ENCODE measurements at places on chromosomes 7 and 10.
A peak's percentile ranks its signal among the peaks of the same experiment; 100 is the strongest.

DNA sequence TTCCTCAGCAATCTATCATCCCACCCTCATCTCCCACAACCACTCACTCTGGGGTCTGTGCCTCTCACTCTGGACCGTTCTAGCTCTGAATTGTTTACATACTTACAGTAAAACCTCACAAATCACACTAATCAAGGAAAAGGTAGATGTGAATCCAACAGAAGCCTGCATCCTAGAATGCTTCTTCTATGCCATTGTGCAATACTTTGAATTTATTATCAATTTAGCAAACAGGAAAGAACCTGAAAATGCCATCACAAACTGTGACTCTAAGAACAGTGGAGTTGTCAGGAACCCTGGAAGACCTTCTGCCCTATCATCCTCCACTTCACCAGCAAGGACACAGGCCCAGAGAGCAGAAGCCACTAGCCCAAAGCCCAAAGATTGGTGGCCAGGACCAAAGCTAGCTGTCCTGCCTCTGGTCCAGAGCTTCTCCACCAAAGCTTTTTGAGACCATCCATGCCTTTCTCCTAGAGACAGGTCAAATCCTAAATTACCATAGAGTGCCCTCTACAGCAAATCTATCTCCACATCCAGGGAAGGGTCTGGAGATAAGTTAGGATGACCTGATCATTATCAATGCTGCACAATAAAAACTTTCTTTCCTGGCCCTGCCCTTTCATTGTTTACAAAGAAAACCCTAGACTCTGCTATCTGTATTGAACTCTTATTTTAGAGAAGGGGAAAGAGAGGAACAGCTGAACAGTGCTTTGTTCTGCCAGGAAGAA is 2.4 kb downstream of the SORBS1 start:
- no peak for DNase-seq

DNA sequence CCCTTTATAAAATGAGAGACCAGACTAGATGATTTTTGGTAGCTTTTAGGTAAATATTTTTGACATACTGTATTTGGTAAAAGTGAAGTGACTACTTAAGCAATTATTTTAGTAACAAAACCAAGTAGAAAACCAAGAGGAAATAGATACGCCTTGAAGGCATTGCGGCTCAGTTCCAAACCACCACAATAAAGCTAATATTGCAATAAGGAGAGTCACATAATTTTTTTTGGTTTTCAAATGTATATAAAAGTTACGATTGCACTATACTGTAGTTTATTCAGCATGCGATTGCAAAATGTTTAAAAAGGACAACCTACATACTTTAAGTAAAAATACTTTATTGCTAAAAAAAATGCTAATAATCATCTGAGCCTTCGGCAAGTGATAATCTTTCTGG is 581.7 kb upstream of the POT1 start:
- no peak for DNase-seq

DNA sequence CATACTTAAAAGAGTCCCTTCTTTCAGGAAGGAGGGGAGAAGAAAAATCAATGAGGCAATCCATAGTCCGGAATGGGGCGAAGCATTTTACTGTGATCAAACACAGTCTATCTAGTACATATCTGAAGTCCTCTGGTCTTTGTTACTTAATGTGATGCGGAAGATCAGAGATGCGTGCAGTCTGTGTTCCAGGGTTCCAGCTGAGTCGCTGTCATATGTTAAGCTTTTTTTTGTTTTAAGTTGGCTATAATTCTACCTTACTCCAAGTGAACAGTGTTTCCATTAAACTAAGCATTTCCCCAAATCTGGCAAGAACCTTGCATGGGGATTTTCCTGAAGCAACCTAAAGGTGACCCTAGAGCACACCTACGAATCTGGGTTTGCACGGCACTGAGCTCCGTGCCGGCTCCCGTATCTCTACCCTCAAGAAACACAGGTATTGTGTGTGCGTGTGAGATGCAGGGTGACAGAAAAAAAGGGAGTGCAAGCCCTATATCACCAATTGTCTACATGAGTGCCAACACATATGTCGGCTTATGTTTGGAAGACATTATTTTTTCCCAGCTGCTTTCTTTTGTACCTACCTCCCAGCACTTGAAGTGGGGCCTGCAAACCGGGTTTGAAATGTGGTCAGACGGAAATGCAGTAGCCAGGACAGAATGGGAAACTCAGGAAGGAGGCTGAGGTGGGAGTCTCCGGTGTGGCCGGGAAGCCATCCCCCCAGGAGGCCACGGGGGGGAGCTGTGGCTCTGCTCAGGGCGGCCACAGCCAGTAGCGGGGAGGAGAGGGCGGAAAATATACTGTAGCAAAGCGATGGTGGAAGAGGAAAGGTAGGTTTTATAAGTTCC is 435.8 kb upstream of the MGMT start:
- DNase-seq: peak; percentile 74

DNA sequence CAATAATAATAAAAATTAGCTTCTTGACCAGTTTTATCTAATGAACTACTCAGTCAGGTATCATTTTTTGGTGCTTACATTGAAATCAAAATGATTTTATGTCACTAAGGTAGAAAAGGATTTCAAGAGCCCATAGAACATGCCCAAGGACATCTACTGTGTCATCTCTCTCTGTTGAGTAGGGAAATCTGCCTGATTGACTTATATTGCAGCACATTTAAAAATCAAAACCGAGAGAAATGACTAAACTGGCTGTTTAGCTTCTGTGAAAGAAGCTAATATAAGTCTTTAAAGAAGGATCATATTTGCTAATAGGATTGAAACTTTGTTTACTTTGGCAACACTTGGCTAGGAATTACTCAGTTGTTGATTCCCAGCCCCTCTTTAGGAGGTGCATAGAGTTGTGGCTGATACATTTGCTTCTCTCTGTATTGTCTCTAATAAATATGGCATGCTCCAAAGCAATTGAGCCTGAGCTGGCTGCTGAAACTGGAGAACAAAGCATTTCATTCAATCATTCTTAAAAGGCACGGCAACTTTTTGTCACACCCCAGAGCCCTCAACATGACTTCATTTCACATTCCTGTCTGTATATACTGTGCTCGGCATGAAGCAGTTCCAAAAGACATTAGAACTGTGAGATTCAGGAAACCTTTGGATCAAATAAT is 1096.9 kb upstream of the POT1 start:
- no peak for DNase-seq

- no peak for DNase-seq
Measured at GRCh38 chr10:9833942-9834341, 1183.7 kb upstream of the CELF2 start.

GRCh38 chr10:21509341-21510240 is 15.9 kb downstream of the SKIDA1 start:
- DNase-seq: peak; percentile 58

GRCh38 chr10:94858005-94858404 is 80.5 kb upstream of the CYP2C9 start:
- no peak for DNase-seq

- no peak for DNase-seq
Measured at GRCh38 chr10:103645141-103646054, 151.9 kb downstream of the NEURL1 start.

- no peak for DNase-seq
Measured at GRCh38 chr7:63047546-63047945, 951.1 kb upstream of the ZNF722 start.

- DNase-seq: peak; percentile 85
Measured at GRCh38 chr7:30159698-30160143, 24.9 kb downstream of the MTURN start.

- no peak for DNase-seq
Measured at GRCh38 chr10:90579602-90580242, 278.1 kb downstream of the HTR7 start.

DNA sequence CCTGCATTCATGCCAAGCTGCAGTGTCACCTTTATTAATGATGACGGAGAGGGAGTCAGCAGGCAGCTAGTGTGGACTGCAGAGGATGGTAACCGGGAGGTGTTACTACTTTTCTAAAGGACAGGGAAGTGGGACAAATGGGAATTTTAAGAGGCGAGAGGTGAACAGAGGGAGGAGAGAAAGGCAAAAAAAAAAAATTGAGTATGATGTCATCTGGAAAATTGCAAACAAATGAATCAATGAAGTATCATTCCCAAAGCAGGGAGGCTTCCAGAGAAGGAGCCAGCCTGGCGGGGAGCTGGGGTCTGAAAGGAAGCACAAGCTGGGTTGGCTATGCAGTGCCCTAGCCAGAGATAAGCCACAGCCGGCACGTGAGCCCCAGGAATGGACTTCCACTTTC is 12.9 kb downstream of the FRG2B start:
- DNase-seq: no peak

GRCh38 chr7:873367-874002 is 2.9 kb upstream of the GET4 start:
- DNase-seq: peak; percentile 78

DNA sequence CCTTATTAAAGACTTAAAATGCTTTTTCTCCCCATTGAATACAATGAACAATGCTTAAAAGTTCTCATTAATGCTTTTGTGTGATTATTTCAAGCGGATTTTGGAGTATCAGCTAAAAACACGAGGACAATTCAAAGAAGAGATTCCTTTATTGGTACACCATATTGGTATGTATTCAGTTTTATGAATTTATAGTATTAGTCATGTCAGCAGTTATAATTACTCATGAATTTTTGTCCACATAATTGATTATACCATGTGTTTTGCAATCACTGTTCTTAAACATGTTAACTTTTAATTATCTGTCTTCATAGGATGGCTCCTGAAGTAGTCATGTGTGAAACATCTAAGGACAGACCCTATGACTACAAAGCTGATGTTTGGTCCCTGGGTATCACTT is 31.9 kb downstream of the SLK start:
- no peak for DNase-seq

- DNase-seq: no peak
Measured at GRCh38 chr7:43396187-43396740, 186.6 kb upstream of the STK17A start.

DNA sequence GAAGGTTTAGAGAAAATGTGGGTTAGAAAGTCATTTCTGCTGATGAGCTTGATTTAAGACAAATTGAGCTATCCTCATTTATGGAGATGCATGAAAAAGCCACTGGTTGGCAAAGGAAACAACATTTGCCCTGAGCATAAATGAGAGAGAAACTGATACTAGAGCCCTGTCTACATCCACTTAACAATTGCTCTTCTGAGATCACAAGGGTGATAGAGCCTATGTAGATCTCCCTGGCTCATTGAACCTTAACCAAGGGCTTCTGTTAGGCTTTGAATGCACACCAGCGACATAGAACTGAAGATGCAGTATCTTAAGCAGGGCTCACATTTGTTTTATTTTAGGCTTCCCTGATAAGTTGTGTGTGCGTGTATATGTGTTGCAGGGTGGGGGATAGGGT is 35.0 kb downstream of the GPR141 start:
- DNase-seq: no peak

- DNase-seq: peak; percentile 13
Measured at GRCh38 chr10:113133497-113134115, 183.6 kb downstream of the TCF7L2 start.

- DNase-seq: no peak
Measured at GRCh38 chr7:43385856-43386255, 197.1 kb upstream of the STK17A start.

DNA sequence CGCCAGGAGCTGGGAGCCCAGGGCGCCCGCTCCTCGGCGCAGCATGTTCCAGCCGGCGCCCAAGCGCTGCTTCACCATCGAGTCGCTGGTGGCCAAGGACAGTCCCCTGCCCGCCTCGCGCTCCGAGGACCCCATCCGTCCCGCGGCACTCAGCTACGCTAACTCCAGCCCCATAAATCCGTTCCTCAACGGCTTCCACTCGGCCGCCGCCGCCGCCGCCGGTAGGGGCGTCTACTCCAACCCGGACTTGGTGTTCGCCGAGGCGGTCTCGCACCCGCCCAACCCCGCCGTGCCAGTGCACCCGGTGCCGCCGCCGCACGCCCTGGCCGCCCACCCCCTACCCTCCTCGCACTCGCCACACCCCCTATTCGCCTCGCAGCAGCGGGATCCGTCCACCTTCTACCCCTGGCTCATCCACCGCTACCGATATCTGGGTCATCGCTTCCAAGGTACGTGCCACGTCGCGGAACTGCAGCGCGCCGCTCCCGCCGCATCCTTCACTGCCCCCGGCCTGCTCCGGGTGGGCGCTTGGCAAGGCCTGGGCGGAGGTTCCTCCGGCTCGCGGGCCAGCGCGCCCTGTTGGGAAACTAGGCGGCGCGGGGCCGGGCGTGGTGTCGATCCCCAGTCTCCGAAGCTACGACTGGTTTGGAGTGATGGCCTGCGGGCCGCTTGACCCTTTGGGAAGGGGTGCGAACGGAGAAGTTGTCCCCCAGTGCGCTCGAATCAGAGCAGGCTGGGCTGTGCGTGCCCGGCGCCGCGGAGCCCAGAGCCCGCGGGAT is 868 bp downstream of the EMX2 start:
- DNase-seq: peak; percentile 17

GRCh38 chr10:75033399-75034130 is 77.9 kb upstream of the SAMD8 start:
- DNase-seq: no peak

GRCh38 chr10:59434463-59435321 is 72.3 kb upstream of the FAM13C start:
- no peak for DNase-seq

- no peak for DNase-seq
Measured at GRCh38 chr7:100444311-100445278, 8.3 kb upstream of the PPP1R35 start.

DNA sequence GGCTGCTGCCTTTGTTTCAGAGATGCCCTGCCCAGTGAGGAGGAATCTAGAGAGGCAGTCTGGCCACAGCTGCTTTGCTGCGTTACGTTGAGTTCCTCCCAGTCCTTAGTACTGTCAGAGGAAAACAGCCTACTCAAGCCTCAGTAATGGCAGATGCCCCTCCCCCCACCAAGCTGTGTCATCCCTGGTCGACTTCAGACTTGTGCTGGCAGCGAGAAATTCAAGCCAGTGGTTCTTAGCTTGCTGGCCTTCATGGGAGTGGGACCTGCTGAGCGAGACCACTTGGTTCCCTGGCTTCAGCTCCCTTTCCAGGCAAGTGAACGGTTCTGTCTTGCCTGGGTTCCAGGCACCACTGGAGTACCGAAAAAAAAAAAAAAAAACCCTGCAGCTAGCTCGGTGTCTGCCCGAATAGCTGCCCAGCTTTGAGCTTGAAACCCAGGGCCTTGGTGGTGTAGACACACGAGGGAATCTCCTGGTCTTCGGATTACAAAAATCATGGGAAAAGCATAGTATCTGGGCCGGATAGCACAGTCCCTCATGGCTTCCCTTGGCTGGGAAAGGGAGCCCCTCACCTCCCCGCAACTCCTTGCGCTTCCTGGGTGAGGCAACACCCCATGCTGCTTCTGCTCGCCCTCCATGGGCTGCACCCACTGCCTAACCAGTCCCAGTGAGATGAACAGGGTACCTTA is 9.1 kb downstream of the SDHAF3 start:
- DNase-seq: no peak

DNA sequence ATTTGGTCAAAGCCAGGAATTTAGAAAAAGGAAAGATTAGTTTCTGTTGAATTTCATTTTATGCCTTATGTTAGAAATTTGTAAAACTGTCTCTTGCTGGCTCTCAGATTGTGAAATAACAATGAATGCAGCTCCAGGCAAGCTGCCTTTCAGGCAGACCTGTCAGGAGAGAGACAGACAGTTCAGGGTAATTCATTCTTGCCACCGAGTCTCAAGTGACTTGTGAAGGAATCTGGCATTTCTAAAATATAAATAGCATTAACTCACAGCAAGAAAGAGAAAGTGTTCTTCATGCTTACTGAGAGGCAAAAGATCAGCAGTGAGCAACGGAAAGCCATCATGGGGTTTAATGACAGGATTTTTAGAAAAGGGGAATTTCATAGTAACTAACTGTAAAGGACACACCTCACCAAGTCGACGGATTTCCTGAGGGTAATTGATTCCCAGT is 442.3 kb upstream of the AKR1E2 start:
- no peak for DNase-seq
